NCI-H774 (cell line): ENCODE measurements at places on chromosomes 2 and 18.

GRCh38 chr2:236159778-236160170 lies 8.4 kb downstream of the GBX2 start:
- DNase-seq, result no peak

- no peak for DNase-seq
Observed at GRCh38 chr18:60162388-60162787, 210.2 kb downstream of the MC4R start.

GRCh38 chr2:234991290-234991689 lies 39.5 kb downstream of the SH3BP4 start:
- DNase-seq, result no peak

DNA sequence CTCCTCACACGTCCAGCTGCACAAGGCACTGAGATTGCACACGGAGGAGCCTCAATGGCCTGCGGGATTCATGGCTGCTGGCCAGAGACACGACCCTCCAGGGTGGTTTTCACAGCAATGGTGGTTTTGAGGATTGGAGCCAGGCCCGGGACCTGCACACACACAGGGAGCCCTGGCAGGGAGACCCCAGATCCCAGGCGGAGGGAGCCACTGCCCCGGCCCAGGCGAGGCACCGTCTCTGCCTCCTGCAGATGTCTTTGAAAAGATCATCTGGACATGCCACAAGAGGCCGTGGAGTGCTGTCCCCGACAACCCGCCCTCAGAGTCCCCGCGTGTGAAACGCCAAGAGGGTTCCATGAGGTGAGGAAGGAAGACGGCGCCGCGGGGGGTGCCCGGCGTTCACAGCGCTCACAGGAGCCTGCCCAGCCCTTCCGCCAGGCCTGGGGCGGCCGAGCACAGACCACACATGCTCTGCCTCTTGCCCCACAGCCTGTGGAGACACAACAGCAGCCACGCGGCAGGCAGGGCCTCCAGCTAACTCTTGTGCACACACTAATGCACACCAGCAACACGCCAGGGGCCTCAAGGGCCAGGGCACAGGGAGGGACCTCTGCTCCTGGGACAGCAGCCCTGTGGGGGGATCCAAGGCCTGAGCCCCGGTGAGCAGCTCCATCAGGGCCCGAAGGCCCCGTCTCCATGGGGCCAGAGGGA lies 72.8 kb upstream of the CTDP1 start:
- DNase-seq, result no peak

DNA sequence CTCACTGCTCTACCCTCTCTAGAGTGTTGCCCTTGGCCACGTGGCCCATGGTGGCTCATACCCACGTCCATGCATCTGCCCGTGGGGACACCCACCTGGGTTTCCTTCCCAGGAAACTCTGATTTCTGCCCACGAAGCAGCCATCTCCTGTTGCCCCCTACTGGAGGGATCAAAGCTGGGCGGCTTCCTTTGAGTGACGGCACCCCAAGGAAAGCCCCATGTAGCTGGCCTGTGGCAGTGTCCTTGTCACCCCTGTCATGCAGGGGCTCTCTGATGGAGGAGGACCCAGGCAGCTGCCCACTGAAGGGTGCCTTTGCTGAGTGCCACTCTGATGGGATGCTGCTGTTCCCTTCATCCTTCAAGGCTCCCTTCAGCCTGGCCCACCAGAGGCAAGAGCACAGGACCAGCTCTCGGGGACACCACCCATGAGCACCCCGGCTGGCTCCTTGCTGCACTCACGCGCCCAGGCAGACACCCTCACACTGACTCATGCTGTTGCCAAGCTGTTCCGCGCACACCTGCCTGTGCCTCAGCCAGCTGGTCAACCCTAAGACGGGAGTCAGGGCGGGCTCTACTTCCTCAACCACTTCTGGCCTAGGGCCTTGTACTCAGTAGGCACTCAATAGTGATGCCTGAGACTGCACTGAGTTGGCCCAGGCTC lies 101.1 kb downstream of the CTIF start:
- DNase-seq, result no peak

DNA sequence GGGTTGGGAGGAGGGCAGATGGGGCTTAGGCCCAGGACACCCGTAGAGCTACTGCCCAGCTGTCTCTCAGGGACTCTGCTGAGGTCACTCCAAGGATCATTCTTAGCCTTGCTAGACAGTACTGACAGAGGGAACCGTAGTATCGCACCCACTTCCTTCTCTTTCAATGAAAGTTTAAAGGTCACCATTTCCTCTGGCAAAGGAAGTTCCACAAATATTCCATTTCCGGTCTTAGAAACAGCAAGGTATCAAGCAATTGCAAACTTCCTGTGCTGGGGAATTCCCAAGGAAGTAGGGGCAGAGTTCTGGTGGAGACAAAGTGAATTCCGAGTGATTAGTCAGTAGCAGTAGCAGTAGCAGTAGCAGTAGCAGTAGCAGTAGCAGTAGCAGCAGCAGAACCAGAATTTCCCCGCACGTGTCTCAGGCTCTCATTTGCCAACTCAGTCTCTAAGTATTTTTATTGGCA lies 24.7 kb downstream of the IL1B start:
- DNase-seq, result no peak

GRCh38 chr2:229445019-229445418 lies 173.9 kb upstream of the PID1 start:
- DNase-seq, result no peak

DNA sequence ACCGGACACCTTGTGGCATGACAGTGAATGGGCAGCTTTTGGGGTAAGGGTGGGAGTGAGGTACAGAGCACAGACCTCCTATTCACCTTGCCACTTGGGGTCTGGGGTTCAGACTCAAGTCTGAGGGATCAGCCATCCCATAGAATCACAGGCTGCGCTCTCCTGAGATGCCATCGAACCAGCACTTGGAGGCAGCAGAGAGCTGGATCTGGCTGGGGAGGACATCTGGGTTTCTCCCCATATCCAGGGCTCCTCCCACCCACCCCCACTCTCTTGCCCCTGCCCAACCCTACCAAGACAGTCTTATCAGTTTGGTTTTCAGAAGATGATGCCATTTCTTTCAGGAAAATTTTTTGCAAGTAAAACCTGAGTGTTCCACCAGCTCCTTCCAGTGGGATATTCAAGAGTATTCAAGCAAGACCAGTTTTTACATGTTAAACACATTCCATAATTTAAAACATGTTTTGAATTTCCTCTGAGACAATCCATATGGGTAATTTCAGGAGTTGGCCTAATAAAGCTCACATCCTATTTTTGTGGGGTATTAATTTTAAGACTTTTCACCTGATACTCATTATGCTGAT lies 29.2 kb upstream of the TEX44 start:
- DNase-seq, result peak; percentile 37
